ENCODE measurements at places on chromosomes 1 and 21. TPM values are rescaled to one million over a fixed set of nuclear protein-coding genes. Genes with fewer than 3 reads are reported as not detected.
A peak's percentile ranks its signal among the peaks of the same experiment; 100 is the strongest.

Gene CTSE
- not detected for total RNA-seq

Gene GPR3
- 0.51 TPM for total RNA-seq

DNA sequence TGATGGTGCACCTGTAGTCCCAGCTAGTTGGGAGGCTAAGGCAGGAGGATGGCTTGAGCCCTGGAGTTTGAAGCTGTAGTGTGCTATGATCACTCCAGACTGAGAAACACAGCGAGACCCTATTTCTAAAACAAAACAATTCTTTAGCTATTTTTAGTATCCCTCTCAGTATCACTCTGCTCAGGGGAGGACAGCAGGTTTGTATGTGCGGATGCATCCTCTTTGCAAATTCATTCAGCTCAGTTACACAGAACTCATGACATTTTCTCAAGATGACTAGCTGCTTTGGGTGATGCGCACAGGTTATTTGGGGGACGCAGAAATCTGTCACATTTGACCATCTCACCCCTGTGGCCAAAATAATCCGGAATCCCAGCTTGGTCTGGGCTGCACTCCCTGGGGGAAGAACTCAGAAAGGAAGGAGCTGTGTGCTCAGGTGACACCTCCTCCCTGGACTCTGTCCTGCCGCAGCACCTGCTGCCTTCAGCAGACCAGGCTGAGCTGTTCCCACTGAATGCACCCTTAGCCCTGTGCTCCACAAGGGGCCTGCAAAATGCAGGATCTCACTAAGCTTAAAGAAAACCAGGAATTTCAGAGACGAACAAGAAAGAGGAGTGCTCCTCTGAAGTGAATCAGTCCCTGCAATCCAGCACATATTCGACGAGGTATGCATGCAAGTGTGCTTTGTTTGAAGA is 89.5 kb upstream of the PGBD5 start:
- no peak for DNase-seq

Gene RNU1-4
- total RNA-seq, result under 0.01 TPM

DNA sequence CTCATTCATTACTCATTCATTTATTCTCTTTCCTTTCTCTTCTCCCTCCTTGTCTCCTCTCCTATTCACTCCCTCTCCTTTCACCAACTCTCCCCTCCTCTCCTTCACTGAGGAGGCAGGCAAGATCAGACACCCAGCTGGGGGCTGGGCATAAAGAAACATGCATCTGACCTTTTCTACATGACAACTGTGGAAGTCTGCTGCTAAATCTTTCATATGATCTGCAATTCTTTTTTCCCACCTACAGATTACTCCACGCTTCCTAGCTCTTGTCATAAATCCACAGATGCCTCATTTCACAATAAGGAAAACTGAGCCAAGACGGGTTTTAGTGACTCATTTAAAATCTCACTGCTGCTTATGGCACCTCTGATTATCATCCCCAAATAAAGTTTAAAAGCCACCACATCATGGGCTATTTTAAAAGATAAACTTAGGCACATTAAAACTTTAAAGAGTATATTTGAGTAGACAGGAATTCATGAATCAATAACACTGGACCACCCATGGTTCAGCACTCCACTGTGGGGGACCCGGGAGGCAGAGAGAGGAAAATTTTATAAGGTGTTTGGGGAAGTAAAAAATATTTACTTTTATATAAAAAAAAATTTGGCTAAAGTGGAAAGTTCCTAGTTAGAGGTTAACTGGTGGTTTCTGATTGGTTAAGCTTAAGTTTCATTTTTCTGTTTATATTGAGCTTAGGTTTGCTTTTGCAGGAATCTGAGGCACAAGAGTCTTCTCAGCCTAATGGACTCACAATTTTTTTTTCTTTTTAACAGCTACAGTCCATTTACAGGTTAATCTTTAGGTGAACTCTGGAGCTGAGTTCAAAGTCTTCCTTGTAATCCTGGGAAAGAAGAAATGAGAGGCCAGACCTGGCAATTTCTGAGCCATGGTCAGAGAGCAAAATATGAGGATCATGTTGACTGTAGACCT is 55.8 kb upstream of the DNAH14 start:
- no peak for DNase-seq

DNA sequence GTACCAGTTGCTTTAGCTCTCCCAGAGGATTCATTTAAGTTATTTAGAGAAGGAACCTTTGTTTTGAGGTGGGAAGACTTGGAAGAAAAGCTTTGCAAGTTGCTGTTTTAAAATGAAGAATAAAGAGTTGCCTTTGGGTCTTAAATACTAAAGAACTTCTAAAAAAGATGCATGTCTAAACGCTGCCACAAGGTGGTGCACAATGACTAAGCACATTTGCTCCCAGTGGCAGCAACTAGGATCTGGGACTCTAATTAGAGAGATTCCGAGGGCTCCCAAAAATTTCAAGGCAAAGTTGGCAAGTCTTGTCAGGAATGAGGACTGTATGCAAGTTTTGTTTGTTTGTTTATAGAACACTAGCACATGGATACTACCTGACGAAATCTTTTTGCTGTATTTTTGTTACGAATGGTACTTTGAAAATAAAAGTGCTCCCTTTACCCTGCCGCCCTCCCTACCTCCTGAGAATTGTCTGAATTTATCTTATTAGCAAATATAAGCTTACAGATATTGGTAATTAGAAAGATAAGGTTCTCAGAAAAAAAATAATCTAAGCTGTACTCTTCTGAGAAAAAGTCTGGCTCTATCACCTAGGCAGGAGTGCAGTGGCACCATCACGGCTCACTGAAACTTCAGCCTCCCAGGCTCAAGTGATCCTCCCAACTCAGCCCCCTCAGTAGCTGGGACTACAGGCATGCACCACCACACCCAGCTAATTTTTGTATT is 121.8 kb downstream of the HFM1 start:
- peak; percentile 55 for DNase-seq

Gene TNFAIP8L2
- total RNA-seq, result not detected

Gene ETV3L
- total RNA-seq, result under 0.01 TPM

Gene FCRL4
- not detected for total RNA-seq

GRCh38 chr21:45574691-45575090 is 32.5 kb upstream of the SLC19A1 start:
- DNase-seq, result no peak

Gene ABCG1
- total RNA-seq, result 141 TPM

DNA sequence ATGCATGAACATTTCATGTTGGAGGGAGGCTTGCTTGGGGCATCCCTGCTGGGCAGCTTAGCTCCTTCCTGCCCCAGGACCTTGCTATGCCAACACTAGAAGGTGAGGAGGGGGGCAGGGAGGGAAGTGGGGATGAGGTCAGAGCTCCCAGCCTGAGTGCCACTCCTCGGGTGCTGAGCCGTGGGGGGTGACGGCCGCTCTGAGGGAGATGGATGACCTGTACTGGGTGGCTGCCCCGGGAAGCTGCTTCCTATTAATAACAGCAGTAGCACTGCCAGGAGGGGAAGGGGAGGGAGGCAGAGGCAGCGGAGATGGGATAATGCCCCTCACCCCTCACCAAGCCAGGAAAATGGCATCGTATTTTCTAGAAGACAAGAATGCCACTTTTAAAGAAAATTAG is 60.6 kb downstream of the UBIAD1 start:
- DNase-seq, result no peak

DNA sequence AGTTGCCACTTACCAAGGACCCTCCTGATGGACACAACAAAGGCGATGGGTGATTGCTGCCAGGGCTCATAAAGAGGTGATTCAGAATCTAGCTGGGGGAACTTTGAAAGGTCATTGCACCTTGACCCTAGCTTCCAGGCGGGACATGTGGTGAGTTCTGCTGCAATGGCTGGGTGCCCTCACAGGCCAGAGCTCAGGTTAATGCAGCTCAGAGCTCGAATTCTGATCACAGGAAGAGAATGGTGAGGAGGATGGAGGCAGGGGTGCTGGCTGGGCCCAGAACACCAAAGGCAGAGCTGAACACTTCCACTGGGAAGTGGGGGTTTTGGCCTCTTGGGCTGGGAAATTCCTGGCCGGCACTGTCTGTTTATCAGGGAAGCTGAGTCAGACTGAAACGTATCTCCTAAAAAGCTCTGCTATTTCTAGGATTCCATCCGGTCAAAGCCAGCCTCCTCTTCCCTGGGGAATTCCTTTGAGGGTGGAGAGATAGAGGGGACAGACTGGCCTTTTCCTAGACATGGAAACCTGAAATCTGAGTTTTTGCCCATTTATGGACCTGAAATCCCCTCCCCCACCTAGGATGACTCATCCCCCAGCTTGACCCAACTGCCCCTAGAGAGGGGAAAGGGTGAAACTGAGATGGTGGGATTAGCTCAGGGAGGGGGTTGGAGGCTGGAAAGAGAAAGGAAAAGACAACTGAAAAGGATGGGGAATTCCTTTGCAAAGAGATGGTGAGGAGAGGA is 27.2 kb downstream of the NUAK2 start:
- peak; percentile 96 for DNase-seq

Gene SDC3
- total RNA-seq, result 58.0 TPM

- DNase-seq, result no peak
These were observed 83.8 kb downstream of the SETD4 start for GRCh38 chr21:35976481-35976880.

Gene SLC1A7
- total RNA-seq, result not detected

Gene ADORA3
- not detected for total RNA-seq

Gene VPS72
- 42.1 TPM for total RNA-seq

GRCh38 chr1:210332233-210332632 is 3.5 kb downstream of the HHAT start:
- DNase-seq, result no peak

DNA sequence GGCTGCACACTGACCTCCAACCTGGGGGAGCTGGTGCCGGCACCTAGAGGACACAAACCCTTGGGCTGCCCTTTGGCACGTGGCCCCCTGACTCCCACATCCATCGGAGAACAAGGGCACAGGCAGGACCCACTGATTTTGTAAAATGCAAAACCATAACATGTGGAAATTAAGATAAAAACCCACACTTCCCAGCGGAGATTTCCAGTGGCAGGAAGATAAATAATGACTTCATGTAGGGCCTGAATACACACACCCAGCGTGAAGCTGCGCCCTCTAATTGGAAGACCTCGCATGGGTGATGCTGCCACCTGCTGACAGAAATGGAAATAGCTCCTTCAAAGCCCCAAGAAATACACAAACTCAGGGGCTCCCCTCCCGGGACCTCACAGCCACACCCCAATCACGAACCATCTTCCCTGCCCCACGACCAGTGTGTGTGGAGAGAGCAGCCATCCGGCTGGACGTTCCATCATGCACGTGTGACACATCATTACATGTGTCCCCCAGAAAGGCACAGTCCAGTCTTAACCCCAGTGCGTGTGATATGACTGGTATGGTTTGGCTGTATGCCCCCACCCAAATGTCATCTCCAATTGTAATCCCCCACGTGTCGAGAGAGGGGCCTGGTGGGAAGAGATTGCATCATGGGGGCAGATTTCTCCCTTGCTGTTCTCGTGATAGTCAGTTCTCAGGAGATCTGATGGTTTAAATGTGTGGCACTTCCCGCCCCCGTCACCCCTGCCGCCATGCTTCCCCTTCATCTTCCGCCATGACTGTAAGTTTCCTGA is 5.7 kb upstream of the TPRG1L start:
- DNase-seq, result peak; percentile 78

Gene MROH9
- total RNA-seq, result not detected

Gene AMY2B
- 0.90 TPM for total RNA-seq

- no peak for DNase-seq
These were observed 30.3 kb upstream of the TMEM51 start for GRCh38 chr1:15123270-15123669.

GRCh38 chr21:39220150-39220549 is 36.9 kb upstream of the PSMG1 start:
- DNase-seq, result no peak

Gene TCHH
- total RNA-seq, result under 0.01 TPM

- peak; percentile 60 for DNase-seq
These were observed 15.5 kb downstream of the PI4KB start for GRCh38 chr1:151311589-151312331.

Gene RGS4
- 8.5 TPM for total RNA-seq

- no peak for DNase-seq
These were observed 159.5 kb upstream of the IRF2BP2 start for GRCh38 chr1:234769284-234769985.

DNA sequence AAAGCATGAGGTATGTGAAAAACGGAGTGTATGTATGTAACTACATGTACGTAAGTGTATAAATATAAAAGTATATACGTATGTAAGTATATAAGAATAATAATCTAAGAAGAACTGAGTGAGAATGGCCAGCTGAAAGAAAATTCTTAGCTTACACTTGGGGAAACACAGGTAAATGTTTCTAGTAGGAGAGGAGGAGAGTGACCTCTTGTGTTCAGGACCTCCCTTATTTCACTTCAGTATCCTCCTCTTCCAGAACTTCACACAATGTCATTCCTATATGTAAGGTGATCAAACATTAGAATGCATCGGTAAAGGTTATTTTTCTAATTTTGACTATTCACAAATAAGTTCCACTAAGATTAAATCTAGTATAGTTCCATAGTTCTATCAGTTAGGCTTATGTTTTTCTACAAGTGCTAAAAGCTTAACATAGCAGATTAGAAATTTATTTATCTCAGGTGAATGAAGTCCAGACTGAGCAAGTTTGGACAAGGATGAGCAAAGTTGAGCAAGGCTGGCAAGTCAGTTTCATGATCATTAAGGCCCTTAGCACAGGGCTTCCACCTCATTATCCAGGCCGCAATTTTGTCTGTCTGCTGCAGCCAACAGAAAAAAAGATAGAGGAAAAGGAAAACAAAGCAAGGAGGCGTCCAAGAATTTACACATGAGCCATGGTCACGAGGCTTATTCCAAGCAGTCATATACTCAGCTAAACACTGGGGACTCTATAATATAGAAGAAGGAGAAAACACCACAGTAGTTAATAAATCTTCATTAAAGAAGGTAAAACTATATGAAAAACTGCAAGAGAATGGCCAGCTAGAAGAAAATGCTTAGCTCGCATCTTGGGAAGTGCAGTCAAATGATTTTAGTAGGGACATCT is 7.1 kb upstream of the MROH9 start:
- DNase-seq, result no peak

Gene GPA33
- total RNA-seq, result not detected

DNA sequence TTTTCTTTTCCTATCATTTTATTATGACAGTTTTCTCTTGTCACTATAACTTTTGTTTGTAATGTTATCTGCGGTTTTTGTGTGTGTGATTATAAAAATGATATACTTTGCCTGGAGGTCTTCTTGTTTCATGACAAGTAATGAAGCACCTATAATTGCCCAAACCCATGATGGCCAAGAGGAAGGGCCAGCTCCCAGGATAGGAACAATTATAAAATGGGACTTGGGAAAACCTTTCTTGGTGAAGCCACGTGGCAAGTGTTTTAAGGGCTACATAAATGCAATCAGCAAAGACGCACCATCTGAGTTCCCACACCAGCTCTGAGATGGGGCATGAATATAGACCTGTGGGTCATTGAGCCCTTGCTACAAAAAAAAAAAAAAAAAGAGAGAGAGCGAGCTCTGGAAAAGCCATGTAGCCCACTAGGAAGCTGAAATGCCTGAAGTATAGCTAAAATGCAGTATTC is 462.6 kb upstream of the RUNX1 start:
- no peak for DNase-seq

Measured in dermis microvascular lymphatic vessel endothelial cell (primary cell).